ENCODE measurements at places on chromosomes 6 and 20.

- no peak for DNase-seq
These were observed 130.1 kb upstream of the DOK5 start for GRCh38 chr20:54345301-54345724.

DNA sequence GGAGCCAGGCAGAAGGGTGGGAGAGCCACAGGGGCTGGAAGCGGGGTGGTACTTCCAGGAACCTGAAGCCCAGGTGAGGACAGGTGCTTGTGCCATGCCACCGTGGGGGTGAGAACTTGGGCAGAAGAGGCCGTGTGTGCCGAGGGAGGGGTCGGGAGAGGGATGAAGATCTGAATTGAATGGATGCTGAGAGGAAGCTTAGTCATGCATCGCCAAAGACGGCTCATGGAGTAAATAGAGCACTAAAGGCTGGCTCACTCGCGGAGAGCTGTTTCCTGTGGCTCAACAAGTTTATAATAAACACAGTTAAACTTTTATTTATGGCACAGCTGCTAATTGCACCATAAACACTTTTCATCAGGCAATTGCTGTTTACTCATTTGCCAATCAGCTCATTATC, 21.7 kb upstream of the MYT1 start:
- no peak for DNase-seq

GRCh38 chr6:89015971-89016370, 52.6 kb upstream of the RNGTT start:
- no peak for DNase-seq

GRCh38 chr20:53664121-53664520, 70.5 kb upstream of the ZNF217 start:
- no peak for DNase-seq

DNA sequence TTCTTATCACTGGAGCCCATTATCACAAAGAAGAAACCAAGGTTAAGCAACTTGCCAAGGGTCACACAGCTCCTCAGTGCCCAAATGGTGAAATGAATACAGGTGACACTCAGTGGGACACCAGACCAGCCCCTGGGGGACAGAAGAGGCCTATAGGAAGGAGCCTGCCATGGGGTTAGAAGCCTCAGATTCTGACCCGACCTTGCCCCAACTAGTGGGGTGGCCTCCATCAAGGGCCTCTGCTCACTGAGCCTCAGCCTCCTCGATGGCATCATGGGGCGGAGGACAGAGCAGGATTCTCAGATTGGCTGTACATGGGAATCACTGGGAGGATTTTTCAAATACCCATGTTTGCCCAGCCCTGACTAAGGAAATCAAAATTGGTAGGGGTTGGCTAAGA, 47.6 kb downstream of the MRPL14 start:
- no peak for DNase-seq

DNA sequence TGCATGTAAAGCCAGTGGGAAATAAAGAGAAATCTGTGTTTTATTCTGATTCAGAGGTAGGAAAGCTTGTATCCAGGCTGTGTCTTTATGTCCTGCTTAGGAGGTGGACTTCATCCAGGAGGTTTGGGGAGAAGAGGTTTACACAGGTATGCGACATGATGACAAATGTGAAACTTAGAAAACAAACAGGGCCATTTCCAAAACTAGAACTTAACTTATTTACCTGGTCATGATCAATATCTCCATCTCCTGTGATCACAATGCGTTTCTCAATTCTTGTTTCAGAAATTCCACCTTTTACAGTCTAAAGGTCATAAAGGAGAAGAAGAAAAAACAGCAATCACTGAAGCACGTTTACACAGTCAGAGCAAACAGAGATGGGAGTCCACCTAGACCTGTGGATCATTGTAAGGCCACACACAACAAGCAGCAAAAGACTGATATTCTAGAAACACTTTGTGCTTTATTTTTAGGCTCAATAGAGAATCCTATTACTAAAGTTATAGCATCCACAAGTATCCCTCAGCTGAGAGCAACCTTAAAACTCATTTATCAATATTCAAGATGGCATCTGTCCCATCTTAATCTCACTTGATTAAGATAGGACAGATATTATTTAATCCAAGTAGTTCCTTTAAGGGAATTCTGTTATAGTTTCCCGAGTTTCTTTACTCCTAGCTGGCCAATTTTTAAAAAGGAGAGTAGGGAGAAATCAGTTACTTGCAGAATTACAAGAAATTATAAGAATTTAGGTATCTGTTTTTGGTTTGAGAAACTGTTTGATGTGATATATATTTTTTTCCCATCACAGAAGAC, 36.4 kb downstream of the SMLR1 start:
- no peak for DNase-seq

DNA sequence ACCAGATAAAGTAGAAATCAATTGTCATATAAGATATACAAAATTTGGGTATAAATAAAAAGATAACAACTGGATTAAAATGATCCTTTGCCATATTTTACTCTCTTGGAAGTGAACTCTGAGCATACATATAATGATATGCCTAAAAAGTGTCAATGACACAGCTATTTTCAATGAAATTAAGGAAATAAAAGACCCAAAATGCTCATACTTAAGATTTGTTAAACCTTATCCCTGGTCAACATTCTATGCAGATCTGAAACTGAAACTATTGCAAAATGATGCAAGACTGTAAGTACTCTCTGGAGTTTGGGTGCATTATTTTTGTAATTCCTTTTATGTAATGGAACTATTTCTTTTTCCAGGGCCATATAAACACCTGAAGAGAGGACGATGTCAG, 119.0 kb upstream of the SGK1 start:
- DNase-seq, result no peak

DNA sequence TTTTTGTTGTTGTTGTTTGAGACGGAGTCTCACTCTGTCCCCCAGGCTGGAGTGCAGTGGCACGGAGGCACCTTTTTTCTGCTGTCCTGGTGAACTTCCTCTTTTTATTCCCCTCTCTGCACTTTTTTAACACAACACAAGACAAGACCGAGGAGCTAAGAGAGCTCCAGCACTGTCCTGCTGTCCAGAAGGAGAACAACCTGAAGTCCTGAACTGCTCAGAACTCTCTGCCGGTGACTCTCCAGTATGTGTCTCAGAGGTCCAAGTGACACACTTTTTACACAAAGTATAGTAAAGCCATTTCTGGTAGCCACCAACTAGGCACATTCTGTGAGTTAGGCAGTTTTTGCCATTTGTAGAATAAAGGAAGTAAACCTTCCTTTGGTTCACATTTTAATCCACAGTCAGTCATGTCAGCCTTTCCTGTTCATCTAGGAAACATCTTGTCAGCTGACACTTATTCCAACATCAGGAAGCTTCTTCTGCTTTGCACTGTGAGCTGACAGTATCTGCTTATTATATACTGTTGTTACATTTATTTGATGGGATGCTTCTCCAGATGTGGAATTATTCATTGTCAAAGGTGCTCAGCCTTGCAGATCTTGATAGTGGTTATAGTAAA, 28.1 kb upstream of the TXNDC5 start:
- no peak for DNase-seq

- no peak for DNase-seq
These were observed 111.2 kb downstream of the TAF4 start for GRCh38 chr20:61954276-61955021.

- DNase-seq, result no peak
These were observed 7.4 kb upstream of the PCK1 start for GRCh38 chr20:57553376-57554018.

DNA sequence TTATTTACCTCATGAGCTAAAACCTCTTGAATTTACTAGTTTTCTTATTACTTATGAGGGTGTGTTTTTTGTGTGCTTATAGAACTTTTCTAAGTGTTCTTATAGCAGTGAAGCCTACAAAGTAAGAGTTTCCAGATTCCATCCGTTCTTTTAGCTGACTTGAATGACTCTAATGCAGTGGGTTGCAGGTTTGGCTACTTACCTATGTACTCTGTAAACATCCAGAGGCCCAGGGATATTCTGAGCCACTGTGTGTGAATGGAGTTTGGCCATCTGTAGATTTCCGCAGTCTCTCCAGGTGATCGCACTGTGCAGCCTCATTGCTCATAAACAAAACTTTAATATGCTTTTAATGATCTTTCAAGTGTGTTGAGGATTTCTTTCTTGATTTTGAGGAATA, 157.8 kb downstream of the MYO6 start:
- DNase-seq, result no peak

GRCh38 chr6:91081452-91082067, 494.7 kb upstream of the MAP3K7 start:
- DNase-seq, result peak; percentile 50

DNA sequence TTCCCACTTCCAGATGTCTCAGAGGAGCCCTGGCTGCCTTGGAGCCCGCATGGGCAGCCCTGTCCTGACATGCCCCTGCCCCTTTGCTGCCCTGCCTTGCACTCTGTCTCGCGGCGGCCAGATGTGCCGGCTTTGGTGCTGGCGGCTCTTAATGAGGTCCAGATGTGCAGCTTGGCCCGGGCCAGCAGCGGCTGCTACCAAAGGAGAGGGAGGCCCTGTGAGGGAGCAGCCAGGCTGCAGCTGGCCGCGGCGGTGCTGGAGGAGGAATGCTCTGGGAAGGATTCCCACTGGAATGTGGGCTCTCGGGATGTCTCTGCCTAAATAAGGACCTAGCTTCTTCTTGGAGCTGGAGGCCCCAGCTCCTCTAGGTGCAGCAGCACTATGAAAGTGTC, 72.4 kb downstream of the FGD2 start:
- DNase-seq, result no peak

GRCh38 chr20:58557733-58558342, 42.6 kb upstream of the APCDD1L start:
- no peak for DNase-seq

GRCh38 chr20:16206817-16207216, 366.4 kb downstream of the KIF16B start:
- no peak for DNase-seq

DNA sequence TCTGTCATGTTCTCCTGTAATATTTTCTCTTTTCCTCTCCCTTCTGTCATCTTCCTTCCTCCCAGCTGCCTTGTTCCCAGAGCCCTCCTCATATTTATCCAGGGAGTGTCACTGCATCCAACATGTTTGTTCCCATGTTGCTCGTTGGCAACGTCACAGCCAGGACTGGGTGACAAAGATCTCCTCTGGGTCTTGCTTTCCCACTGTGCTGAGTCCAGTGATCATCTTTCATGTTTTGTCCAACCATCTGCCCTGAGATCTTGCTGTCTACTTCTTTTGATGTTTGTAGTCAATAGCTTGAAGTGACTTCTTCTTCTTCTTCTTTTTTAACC, 26.6 kb downstream of the FARS2 start:
- no peak for DNase-seq

DNA sequence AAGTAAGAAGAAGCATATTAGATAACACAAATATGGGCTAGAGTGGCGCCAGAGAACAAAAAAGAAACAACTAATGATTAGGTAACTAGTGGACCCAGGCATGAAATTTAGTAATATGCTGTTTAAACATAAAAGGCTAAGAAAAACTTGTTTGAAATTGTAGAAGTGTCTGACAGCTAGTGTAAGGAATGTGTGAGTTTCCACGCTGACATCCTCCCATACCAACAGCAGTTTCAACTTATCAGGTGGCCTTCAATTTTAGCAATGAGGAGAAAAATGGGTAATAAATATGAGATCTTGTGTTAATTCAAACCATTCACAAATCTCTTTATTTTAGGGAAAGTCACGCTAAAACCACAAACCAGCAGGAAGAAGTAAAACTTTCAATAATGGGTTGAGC, 440.2 kb upstream of the FLRT3 start:
- DNase-seq, result no peak

GRCh38 chr6:48664826-48665225, 553.8 kb upstream of the PTCHD4 start:
- DNase-seq, result no peak

DNA sequence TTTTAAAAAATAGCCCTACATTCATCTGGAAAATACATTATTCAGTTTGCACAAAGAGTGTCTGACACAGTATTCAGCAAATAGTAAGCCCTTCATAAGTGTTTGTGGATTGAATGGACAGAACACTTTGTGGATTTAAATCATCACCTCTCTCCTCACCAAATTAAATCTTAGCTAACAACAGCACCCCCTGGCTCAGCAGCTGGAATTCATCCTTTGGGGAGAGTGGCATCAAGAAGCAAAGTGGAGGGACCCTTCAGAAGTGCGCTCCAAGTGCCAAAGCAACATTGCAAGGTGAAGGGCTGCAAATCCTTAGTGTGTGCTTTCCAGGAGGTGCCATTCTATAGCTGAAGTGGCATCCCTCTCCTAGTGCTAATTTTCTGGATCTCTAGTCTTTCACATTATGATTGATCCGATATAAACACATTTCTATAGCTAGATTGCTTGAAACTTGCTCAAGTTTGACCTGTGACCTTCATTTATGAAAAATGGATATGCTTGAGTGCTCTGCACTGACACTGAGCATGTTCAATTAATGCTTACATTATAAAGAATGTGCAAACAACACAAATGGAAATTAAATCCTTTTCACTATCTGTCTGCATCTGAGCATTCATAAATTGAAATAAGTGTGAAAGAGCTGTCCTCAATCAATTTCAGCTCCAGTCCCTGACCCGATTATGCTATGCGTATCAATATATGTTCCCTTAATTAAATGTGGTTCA, 891.7 kb downstream of the C6orf118 start:
- DNase-seq, result no peak

DNA sequence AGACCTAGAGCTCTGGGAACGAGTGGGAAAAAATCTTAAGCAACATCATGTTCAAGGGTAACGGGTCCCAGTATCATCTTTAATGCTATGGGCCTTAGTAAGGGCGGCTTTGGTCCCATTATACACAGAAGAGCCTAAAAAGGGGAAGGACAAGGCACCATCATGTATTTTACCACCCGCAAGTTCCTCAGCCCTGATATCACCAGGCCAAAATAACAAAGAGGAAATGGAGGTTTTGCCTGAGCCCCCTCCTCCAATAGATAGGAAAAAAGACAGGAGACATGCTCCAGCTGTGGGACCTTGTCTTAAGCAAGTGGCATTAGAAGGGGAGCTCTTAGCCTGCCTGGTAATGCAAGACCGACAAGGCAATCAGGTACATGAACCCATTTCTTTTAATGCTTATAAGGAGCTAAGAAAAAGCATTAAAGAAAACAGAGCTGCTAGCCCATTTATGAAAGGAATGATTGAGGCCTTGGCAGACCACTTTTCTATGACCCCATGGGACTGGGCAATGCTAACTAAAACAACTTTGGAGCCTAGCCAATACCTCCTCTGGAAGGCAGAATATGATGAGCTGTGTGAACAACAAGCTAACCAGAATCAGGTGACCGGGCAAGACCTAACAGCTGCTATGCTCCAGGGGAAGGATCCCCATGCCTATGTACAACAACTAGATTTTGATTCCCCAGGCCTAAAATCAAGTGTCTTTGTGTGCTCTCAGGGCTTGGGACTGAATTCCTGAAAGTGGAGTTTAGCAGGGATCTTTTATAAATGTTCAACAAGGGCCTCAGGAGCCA, 23.2 kb downstream of the HLA-DPA1 start:
- no peak for DNase-seq

- no peak for DNase-seq
These were observed 129.7 kb upstream of the FAM184A start for GRCh38 chr6:119207971-119208725.

DNA sequence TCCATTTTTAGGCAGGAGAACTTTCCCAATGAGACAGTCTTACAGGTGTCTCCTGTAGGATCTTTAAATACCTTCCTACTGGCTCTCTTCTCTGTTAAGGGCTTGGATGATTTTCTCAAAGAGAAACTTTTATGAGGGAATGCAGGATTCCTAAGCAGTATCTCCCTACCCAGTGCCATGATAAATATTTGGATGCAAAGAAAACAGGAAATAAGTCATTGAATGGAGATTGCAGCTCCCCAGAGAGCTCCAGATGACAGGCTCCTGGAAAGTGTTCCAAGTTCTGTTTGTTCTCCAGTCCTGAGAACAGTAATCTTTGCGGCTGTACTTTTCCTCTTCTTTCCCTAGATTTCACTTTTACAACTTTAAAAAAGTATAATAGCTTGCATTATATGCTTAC, 2.4 kb upstream of the SCGN start:
- DNase-seq, result no peak

- no peak for DNase-seq
These were observed 336.8 kb downstream of the HDGFL1 start for GRCh38 chr6:22906091-22906549.
